ENCODE measurements at places on chromosomes 12 and 14.
A peak's percentile ranks its signal among the peaks of the same experiment; 100 is the strongest.

DNA sequence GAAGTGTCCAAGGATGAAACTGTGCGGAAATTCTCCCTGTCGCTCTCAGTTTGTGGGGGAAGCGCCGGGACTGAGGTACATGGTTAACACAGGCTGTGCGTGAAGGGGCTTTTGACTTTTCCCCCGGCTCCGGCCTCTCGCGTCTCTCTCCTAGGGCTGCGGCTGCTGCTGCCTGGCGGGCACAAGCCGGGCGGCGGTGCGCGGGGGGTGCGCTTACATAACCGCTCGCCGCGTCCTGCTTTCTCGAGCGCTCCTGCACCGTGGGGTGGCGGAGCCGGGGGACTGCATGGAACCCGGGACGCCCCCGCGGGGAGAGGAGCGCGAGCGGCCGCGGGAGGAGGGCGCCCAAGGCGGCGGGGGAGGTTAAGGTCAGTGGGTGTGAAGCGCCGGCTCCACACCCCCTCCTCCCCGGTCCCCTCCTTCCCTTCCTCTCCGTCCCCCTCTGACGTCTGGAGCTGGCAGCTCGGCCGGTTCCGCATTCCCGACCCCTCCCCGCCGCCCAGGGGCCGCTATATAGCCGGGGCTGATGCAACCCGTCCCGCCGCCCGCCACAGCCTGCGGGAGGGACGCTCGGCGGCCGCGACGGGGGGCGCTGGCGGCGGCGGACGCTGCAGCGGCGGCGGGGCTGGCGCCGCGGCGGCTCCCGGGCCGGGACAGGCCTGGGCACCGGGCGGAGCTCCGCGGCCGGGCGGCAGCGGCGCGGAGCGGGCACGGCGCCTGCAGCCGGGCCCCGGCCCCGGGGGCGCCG lies at the start of gene JDP2:
JDP2 (plus strand) TSS at position 541 of the 748 bp plus-strand sequence. CDS start 9,899 bp downstream, outside the sequence.
- peak; percentile 86 for DNase-seq

GRCh38 chr12:4212845-4213244 lies 60.7 kb upstream of the CCND2 start:
- no peak for DNase-seq

DNA sequence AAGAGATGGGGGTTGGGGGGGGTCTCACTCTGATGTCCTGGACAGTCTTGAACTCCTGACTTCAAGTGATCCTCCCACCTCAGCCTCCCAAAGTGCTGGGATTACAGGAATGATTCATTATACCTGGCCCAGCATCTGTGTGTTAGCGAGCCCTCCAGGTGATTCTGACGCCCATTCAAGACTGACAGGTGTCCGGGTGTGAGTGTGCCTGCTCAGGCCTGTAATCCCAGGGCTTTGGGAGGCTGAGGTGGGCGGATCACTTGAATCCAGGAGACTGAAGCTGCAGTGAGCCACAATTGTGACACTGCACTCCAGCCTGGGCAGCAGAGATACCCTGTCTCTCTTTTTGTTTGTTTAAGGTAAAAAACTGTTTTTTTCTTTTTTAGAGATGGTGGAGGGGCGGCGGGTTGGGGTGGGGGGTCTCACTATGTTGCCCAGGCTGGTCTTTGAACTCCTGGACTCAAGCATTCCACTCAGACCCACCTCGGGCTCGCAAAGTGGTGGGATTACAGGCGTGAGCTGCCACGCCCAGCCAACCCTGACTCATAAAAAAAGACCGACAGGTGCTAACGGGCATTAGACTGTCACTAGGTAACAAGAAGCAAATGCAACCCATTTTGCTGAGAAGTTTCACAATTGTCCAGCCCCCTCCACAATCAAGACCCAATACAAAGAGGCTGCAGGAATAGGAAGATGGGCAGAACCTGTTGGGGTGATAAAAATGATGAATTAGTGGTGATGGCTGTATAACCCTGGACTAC lies 4.7 kb downstream of the VSIG10 start:
- DNase-seq, result no peak

DNA sequence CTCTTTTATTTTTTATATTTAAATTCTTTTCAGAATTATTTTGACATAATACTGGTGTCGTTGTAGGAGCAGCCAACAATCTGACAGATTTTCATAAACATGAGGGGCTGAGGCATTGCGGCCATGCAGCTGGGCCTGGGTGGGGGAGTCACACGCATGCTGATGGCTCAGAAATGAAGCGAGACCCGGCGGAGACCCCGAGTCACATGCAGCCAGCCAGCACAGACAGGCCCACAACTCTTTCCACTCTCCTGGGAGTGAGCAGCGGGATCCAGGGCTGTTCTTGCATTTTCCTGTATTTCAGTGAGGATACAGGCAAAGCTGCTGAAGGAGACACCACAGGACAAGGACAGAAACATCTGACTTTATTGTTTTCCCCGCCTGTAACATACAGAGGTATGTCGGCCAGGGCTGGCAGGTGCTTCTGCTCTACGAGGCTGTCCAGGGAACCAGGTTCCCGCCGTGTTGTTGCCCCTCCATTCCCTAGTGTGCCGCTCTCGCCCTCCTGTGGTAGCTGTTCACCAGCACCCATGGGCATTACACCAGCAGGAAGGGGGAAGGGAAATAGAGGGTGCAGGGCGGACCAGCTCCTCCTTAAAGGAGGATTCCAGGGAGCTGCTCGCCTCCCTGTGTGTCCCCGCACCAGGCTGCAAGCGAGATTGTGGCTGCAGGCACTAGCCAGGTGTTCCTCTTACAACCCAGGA lies 30.5 kb downstream of the FZD10 start:
- no peak for DNase-seq

DNA sequence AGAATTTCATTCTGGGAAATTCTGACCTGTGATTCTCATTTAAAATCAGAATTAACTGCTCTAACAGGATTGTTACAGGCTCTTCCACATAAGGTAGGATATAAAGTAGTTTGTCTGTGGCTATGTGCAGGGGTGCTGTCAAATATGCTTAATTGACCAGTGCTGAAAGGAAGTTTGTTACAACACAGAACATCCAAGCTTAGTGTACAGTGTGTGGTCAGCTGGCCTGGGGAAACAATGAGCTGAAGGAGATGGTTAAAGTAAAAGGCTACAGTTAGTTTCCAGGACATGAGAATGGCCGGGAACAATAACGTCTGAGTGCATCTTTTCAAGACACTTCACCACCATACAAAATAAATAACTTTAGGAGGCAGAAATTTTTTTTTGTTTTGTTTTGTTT lies 68.0 kb downstream of the PKP2 start:
- DNase-seq, result no peak

- peak; percentile 91 for DNase-seq
These were observed 859.7 kb downstream of the GALC start for GRCh38 chr14:87133073-87133801.

GRCh38 chr14:73712540-73713180 lies 1.5 kb downstream of the PNMA1 start:
- DNase-seq, result no peak

- DNase-seq, result peak; percentile 39
These were observed 9.5 kb downstream of the ACIN1 start for GRCh38 chr14:23085458-23085857.

- peak; percentile 52 for DNase-seq
These were observed 6.7 kb downstream of the POLR3B start for GRCh38 chr12:106364261-106364660.

DNA sequence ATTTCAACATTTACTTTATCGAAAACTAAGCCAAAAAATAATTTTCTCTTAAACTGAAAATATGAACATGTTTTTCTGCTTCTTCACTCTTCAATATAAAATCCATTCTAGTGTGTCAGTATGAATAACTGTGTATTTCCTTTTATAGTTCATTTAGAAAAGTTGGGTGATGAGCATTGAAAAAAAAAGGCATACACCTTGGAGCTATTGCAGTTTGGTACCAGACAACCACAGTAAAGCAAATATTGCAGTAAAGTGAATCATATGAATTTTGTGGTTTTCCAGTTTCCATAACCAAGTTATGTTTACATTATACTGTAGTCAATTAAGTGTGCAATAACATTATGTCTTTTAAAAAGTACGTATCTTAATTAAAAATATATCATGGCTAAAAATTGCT lies 195.0 kb upstream of the FOXG1 start:
- no peak for DNase-seq

DNA sequence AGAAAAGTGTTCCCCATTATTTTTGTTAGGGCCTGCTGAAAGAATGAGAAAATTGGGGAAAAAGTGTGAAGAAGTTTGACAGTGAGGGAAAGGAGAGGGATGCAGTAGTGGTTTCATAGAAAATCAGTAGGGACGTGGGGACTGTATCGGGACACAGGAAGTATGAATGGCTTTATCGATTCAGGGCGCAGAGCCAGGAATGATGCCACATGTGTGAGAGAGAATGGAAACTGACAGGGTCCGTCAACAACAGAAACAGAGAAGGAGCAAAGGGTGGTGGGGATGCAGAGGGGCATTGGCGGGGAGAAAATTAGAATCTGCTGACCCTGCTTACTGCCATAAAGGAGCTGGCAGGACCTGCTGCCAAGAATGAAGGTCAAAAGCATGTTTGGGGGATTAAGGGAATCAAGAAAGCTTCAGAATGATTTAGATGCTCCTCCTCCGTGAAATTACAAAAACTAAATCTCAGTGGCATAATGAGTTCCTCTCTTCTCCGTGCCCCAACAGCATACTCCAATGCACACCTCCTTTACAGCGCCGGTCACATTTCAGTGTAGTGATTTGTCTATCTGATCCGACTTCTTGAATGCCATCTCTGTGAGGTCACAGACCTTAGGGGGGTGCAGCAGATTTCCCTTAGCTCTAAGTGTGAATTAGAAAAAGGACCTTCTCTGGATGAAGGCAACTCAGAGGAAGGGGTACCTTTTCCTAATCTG lies 92.6 kb downstream of the EMP1 start:
- peak; percentile 11 for DNase-seq

GRCh38 chr14:94582199-94582750 lies 1.0 kb downstream of the SERPINA5 start:
- no peak for DNase-seq

GRCh38 chr12:33514893-33515292 lies 75.3 kb upstream of the SYT10 start:
- DNase-seq, result no peak

All from AG10803 (cell line).